ENCODE measurements at places on chromosomes 3 and 15. TPM values are rescaled to one million over a fixed set of nuclear protein-coding genes. Genes with fewer than 3 reads are reported as not detected.

GRCh38 chr3:166570102-166570501, 732.9 kb upstream of the BCHE start:
- DNase-seq, result no peak

Gene SPSB4
- polyA plus RNA-seq, result 13.7 TPM

Gene CCR8
- polyA plus RNA-seq, result not detected

- DNase-seq, result no peak
Observed at GRCh38 chr3:62128051-62128450, 245.3 kb downstream of the FEZF2 start.

- no peak for DNase-seq
Observed at GRCh38 chr3:53650928-53651661, 156.7 kb downstream of the CACNA1D start.

- no peak for DNase-seq
Observed at GRCh38 chr3:138433892-138434275, 532 bp upstream of the ESYT3 start.

Gene PP2D1
- 0.26 TPM for polyA plus RNA-seq

Gene COL6A6
- 0.71 TPM for polyA plus RNA-seq

Gene GP9
- polyA plus RNA-seq, result 0.92 TPM

Data from right renal cortex interstitium (tissue), 3 donors.